Endothelial cell of umbilical vein (primary cell): ENCODE measurements at places on chromosomes 7 and 10.

- peak; percentile 79 for DNase-seq
Observed at GRCh38 chr7:106071356-106071998, 40.6 kb downstream of the SYPL1 start.

DNA sequence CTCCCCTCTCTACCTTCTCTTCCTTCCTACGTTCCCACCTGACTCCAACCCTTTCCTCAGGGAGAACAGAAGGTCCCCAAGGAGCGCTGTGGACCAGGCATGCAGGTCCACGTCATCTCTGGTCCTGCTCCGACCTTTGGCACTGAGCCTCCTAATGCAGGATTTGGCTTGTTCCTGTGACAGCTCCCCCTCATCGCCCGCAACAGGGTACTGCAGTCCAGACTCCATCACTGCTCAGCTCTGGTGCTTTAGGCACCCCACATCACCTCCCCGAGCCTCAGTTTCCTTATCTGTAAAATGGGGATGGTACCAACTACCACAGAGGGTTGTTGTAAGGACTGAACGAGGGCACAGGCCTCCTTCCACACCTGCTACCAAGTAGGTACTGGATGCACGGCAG is 54.6 kb downstream of the FHIP2A start:
- no peak for DNase-seq

DNA sequence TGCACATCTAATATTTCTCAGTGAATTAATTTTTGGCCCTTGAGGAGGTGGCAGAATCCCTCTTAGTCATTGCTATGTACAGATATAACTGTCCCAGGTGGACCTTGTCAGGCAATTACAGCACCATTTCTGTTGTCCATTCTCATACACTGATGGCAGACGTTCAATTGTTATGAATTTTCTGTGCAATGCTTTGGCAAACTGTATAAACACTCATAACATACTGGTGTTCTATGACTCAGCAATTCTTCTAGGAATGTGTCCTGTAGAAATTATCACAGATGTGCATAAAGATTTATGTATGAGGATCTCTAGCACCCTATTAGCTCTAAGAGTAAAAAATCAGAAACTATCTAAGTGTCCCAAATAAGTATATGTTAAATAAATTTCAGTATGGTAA is 80.8 kb downstream of the DNAJB9 start:
- peak; percentile 16 for DNase-seq

DNA sequence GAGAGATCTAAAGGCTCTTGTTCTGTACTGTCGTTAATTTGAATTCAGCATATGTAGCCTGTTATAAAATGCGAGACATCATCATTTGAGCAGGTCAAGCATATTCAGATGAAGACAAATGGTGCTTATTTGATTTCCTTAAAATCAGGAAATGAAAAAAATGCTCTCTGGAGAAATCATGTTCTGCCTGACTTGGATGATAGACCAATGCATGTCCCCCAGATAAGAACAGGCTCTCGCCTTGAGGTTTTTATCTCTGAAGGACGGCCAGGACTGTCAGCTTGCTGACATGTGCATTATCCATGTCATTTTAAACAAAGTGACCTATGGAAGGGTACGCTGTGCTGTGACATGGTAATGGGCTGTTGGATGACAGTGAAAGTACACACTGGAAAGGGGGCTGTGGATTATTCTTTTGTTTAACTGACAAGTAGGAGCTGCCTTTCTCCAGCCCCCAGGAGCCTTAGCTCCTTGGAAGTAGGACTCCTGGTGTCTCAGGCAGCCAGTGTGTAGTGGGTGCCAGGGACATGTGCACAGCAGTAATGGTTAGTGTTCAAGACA is 695.1 kb upstream of the GALNT17 start:
- DNase-seq, result no peak

DNA sequence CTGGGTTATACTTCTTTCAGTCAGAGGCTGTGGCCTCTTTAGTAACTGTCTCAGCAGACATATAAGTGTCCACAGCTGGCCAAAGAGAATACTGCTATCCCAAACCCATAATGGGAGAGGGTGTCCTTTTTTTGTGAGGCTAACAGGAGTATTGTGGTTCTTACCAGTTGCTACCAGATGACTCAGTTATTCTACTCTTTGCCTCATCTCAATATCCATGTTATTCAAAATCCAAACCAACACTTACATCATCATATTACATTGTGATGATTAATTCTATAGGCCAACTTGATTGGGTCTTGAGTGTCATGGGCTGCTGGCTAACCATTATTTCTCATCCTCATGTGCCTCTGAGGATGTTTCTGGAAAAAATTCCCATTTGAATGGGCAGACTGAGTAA is 120.9 kb downstream of the TMEM168 start:
- no peak for DNase-seq

GRCh38 chr7:128215281-128215680 is 25.8 kb upstream of the LEP start:
- DNase-seq, result no peak

DNA sequence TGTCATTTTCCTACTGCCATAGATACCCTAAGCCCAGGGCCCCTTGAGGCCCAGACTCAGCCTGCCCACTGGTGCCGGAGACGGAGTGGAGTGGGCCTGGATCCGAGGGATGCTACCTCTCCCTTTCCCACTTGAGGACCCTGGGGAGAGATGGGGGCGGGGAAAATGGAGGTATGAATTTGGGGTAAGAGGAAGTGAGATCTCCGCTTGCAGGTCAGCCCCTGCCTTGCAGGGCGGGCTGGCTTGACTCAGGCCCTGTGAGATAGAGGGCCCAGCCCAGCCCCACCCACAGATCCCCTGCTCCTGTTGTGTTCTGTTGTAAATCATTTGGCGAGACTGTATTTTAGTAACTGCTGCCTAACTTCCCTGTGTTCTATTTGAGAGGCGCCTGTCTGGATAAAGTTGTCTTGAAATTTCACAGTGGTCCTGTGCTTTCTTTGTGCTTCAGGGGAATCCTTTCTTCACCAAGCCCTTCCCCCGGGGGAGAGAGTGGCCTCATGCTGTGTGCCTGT is 13.2 kb downstream of the YKT6 start:
- DNase-seq, result no peak

- DNase-seq, result no peak
Observed at GRCh38 chr10:12559578-12560178, 210.3 kb downstream of the CAMK1D start.

DNA sequence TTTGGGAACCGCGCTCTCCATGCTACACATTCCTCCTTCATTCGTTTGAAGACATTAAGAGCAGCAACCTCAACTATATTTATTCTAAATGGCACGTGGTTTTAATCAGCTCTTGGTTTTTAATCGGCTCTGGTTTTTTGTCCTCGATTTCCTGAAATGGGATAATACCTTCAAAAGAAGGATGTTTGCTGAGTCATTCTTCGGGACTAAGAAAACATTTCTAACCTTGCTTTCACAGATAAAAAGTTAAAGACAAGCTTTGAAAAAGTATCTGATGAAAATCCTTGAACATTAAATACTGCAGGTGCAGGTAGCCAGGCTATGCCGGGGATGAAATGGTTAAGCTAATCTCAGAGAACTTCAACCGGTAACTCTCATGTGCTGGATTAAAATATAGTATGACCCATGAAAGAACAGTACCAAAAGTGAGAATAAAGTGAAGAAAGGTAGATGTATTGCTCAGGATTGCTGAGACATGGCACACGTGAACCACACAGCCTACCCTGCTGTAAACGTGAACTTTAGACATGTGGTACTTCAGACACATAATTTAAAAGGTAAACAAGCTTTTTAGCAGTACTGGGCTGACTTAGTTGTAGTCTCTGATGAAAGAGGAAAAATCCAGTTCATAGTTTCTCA is 89.1 kb downstream of the PTPRN2 start:
- DNase-seq, result no peak

- no peak for DNase-seq
Observed at GRCh38 chr10:75403939-75404814, 2.6 kb upstream of the ZNF503 start.

- DNase-seq, result no peak
Observed at GRCh38 chr10:79107736-79108264, 39.0 kb downstream of the ZMIZ1 start.

DNA sequence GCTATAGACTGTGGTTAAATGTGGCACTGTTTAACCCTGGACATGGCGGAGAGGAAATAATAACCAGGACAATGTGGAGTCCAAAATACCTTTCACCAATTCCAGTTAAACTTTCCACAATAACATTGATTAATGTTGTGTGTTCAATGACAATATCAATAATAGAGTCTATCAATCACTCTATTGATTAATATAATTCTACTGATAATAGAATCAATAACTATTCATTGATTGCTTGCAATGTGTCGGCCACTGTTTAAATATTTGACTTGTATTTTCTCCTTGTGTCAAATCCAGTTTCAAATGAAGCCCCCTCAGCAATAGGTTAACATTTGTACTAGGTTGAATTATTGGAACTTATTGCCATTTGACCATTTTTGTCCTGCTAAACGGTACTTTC is 187.0 kb downstream of the PTPN20 start:
- no peak for DNase-seq

DNA sequence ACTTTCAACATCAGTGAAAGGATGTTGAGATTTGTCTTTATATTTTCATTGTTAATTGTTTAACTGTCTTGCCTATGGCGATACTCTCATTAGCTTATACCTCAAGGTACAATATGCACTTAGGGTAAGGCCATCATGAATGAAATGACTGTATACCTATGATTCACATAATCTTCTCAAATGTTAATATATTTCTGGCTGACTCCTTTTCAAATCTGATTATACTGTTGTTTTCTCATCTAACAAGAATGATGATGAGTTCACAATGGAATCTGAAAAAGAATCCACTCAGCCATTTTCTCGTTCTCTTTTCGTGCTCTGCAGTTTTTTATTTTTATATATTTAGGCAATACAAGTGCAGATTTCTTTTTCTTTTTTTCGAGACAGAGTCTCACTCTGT is 159.1 kb downstream of the ARHGAP12 start:
- DNase-seq, result no peak

- no peak for DNase-seq
Observed at GRCh38 chr10:104052431-104052830, 33.2 kb downstream of the COL17A1 start.

- DNase-seq, result no peak
Observed at GRCh38 chr10:47165168-47165710, 134.8 kb upstream of the GDF10 start.

DNA sequence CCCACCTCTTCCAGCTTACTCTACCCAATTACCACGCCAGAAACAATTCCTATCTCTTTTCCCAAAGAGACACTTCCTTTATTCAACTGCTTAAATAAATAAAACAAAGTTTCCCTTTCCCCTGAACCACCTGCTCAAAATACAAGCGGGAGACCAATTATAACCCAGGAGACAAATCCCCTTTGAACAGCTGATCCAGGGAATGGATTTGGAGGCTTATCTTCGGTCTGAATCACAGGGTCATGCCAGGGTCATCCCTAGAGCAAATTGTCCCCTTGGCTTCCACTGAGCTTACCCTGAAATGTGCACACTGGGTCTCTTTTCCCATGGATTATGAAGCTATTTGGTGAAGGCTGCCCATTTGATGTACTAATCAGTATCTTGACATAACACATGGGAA is 99.9 kb upstream of the JAZF1 start:
- DNase-seq, result no peak

GRCh38 chr7:78862411-78862900 is 591.0 kb downstream of the MAGI2 start:
- no peak for DNase-seq

GRCh38 chr10:86942441-86943315 is 14.7 kb downstream of the MMRN2 start:
- no peak for DNase-seq

- DNase-seq, result no peak
Observed at GRCh38 chr7:147586526-147586925, 1004.0 kb upstream of the C7orf33 start.

GRCh38 chr7:51121931-51122425 is 194.6 kb downstream of the COBL start:
- peak; percentile 92 for DNase-seq

- no peak for DNase-seq
Observed at GRCh38 chr7:103068414-103069403, 5.9 kb downstream of the FBXL13 start.

GRCh38 chr10:47326927-47327330 is 4.7 kb downstream of the GDF2 start:
- DNase-seq, result no peak

GRCh38 chr10:61040399-61041016 is 96.5 kb upstream of the RHOBTB1 start:
- no peak for DNase-seq

- DNase-seq, result no peak
Observed at GRCh38 chr10:132229096-132229495, 42.3 kb downstream of the DPYSL4 start.

DNA sequence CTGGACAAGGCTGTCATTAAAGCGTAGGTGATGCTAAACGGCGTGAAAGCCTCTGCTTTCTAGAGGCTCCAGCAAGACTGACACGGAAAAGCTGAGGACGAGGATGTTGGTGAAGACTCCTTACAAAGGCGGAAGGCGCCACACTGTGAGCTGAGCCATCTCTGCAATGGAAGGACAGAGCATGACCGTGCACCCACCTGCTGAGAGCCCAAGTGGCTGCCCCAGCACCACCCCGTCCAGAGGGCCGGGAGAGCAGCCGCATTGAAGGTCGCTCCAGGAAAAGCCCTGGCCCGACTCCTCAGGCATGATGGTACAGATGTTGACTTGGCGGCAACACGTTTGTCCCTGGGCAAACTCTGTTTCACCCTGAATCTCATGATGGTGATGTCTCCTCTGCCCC is 492.7 kb downstream of the DNAJB6 start:
- no peak for DNase-seq

GRCh38 chr7:26777385-26777784 is 87.0 kb downstream of the SKAP2 start:
- DNase-seq, result no peak

DNA sequence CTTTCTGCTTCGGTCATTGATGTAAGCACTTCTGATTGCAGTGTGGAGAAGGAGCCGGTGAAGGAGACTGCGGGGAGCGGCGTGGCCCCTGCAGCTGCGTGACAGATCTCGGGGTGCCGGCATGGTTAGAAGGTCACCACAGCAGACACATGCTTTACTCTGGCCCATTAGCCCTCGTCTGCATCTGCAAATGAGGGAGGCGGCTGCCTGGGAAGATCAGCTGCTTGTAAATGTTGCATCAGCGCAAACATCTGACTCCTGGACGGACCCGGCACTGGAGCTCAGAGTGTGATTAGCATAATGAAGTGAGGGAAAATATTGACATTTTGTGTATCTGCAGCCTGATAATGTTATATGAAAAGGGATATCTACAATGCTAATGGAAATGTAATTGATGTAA is 30.5 kb upstream of the MNX1 start:
- no peak for DNase-seq

- DNase-seq, result no peak
Observed at GRCh38 chr7:135328053-135328452, 94.4 kb downstream of the STRA8 start.

DNA sequence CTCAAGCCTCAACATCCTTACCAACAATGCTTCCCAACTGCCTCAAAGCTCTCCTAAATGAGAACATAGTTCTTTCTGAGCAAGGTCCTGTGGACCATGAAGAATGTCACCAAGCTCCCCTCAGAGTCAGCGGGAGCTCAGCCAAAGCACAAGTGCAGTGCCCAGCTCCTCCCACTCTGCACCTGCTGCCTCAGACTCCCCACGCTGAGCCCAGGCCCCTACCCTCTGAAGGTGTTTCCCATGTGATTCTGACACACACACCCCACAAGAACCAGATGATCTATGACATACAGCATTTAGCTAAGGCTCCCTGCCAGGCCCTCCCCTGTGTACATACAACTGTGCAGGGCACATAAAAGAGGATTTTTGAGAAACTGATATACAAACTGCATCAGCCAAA is 19.2 kb downstream of the ERCC6 start:
- DNase-seq, result no peak
